Adipocyte (in vitro differentiated cells): ENCODE measurements at places on chromosomes 6 and 20.
A peak's percentile ranks its signal among the peaks of the same experiment; 100 is the strongest.

GRCh38 chr6:8556370-8557013 is 121.1 kb upstream of the SLC35B3 start:
- peak; percentile 79 for DNase-seq

DNA sequence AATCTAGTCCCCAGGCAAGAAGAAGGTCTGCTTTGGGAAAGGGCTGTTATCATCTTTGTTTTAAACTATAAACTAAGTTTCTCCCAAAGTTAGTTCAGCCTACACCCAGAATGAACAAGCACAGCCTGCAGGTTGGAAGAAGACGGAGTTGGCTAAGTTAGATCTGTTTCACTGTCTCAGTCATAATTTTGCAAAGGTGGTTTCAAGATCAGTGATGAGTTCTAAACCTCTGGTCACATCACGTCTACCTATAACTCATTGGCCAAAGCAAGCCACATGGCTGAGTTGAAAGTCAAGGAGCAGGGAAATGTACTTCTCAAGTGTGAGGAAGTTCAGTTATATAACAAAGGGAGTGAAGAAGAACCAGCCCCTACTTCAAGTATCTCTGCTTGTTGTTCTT is 50.5 kb upstream of the ECI2 start:
- DNase-seq: no peak

- DNase-seq: no peak
Measured at GRCh38 chr6:4543596-4543995, 232.6 kb upstream of the CDYL start.

DNA sequence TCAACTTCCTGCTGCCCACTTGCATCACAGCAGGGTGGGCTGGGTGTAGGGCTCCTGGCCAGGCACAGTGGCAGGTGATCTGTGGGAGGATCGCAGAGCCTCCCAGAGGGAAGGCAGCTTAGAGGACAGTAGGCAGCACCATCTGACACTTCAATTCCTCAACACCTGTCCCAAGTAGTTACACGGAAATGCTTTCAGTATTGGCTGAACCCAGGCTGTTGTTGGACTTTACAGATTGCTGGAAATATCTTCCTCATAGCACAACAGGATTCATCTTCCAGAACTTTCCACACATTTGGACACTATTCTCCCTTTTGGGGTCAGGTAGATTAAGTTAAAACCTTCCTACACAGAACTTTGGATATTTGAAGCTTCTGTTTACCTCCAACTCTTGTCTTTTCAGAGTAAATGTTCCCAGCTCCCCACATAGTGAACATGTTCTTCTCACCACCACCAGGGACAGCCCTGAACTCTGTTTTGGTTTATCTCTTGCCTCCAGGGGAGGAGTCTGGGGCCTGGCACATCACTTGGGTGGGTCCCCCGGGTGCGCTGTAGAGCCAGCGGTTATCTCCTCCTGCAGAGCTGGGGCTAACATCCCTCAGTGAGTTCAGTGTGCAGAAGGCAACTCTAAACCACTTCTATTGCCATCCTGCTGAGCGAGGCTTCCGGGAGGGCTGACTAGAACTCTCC is 3.5 kb upstream of the SLC22A2 start:
- no peak for DNase-seq

DNA sequence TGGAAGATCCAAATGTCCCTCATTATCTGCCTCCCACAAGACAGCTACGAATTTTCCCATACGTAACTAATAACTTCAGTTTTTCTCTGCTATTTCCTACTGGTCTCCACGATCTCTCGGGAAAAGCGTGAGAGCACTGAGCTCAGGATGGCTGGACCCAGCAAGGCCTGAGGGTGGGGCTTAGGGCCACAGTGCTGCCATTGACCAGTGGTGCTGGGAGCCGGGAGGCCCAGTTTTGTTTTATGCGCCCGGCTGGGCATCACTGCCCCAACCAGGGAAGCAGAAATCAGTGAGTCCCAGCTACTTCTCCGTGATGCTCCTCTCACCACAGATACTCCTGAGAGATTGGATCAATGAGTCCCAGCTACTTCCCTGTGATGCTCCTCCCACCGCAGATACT is 238.4 kb downstream of the LY86 start:
- no peak for DNase-seq

- peak; percentile 51 for DNase-seq
Measured at GRCh38 chr6:159934181-159934580, 34.7 kb upstream of the IGF2R start.

DNA sequence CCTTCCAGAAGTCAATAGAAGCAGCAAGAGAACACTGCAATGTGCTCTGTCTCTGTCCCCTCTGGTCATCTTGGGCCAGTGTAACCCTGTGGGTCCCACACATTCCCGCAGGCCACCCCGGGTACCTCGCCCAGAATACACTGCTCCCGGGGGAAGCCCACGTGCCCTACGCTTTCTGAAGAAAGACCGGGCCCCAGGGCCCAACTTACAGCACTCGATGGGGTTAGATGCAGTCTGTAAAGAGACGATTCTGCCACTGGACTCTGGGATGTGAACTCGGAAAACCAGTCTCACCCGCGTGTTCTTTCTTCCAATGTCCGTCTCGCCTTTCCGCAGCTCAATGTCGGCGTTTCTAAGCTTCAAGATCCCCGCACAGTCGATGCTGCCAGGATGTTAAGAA is 68.7 kb downstream of the NFATC2 start:
- DNase-seq: no peak
